Pancreas (tissue), 10 donors: ENCODE measurements at places on chromosomes 12 and 14. TPM values are rescaled to one million over a fixed set of nuclear protein-coding genes. Genes with fewer than 3 reads are reported as not detected.

- no peaks in the 10 kb centered on the region for H3K36me3 ChIP-seq
- peaks cover 1% of the 10 kb centered on the region for H3K4me1 ChIP-seq
- H3K4me3 ChIP-seq: peak within 1 kb of the TSS; percentile 33
- H3K27ac ChIP-seq: peak within 1 kb of the TSS; percentile 55
- H3K27me3 ChIP-seq: peaks cover 6% of the 10 kb centered on the region
- DNase-seq: no peak
Observed at GRCh38 chr14:32938719-32939253, at the start of gene NPAS3. TSS of gene NPAS3 (plus strand) at chr14:32938879.

- no peaks in the 10 kb centered on the region for H3K4me1 ChIP-seq
- no peak overlapping the region for H3K27ac ChIP-seq
- no peaks in the 10 kb centered on the region for H3K36me3 ChIP-seq
Observed at GRCh38 chr12:565589-566105, 97.6 kb downstream of the NINJ2 start.

DNA sequence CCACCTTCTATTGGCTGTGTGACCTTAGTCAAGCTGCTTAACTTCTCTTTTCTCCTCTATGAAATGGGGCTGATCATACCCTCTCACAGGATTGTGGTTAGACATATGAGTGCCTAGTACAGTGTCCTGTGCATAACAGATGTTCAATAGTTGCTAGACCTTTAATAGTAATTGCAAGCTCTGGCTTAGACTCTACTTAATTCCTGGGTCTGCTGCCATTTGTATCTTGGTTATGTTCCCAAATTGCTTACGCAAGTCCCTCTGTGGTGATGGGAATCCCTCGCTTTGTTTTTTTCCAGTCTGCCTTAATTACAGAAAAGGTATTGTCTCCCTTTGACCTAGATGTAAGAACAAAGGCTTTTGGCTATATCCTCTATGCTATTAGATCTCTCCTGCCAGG lies 15.1 kb downstream of the SUDS3 start:
- DNase-seq: no peak
- no peak overlapping the region for H3K4me3 ChIP-seq
- H3K4me1 ChIP-seq: no peaks in the 10 kb centered on the region
- no peaks in the 10 kb centered on the region for H3K27me3 ChIP-seq
- H3K27ac ChIP-seq: no peak overlapping the region
- no peaks in the 10 kb centered on the region for H3K36me3 ChIP-seq

DNA sequence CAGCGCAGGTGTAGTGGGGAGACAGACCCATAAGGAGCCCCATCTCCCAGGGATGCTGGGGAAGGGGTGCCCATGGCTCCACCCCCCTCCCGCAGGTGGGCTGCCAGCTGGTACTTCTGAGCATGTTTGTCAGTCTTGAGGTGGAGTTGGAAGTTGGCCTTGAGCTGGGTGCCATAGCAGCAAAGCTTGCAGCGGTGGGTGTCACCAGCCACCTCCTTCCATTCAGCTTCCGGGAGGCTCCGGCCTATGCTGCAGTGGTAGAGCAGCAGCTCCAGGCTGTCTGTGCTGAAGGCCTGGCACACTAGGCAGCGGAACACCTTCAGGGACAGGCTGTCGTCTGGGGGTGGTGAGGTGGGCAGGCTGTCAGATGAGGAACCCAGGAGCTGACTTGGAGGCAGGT lies 18.9 kb downstream of the ZFHX2 start:
- H3K36me3 ChIP-seq: no peaks in the 10 kb centered on the region
- no peak overlapping the region for H3K27ac ChIP-seq
- H3K27me3 ChIP-seq: no peaks in the 10 kb centered on the region
- DNase-seq: no peak
- H3K4me3 ChIP-seq: no peak overlapping the region
- H3K4me1 ChIP-seq: no peaks in the 10 kb centered on the region

GRCh38 chr14:88479574-88479987 lies 75.2 kb downstream of the PTPN21 start:
- no peak for DNase-seq
- no peaks in the 10 kb centered on the region for H3K27me3 ChIP-seq
- H3K4me1 ChIP-seq: no peaks in the 10 kb centered on the region

DNA sequence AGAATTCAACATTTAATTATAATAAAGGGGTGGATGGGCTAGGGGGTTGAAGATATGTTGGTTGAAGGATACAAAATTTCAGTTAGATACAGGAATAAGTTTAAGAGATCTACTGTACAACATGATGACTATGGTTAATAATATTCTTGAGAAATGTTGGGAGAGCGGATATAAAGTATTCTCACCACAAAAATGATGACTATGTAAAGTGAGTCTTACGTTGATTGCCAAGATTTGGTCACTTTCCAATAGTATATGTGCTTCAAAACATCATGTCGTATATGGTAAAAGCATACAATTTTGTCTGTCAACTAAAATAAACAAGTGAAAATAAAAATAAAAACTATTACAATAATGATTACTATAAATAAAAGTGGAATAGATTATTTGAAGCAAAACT lies 802.0 kb downstream of the C12orf50 start:
- H3K27me3 ChIP-seq: no peaks in the 10 kb centered on the region
- no peak overlapping the region for H3K27ac ChIP-seq
- no peaks in the 10 kb centered on the region for H3K4me1 ChIP-seq
- H3K36me3 ChIP-seq: no peaks in the 10 kb centered on the region
- no peak overlapping the region for H3K4me3 ChIP-seq

GRCh38 chr12:8844665-8845064 lies 22.2 kb downstream of the A2ML1 start:
- H3K27me3 ChIP-seq: no peaks in the 10 kb centered on the region
- H3K4me1 ChIP-seq: no peaks in the 10 kb centered on the region
- DNase-seq: peak; percentile 79
- H3K27ac ChIP-seq: no peak overlapping the region
- no peaks in the 10 kb centered on the region for H3K36me3 ChIP-seq

DNA sequence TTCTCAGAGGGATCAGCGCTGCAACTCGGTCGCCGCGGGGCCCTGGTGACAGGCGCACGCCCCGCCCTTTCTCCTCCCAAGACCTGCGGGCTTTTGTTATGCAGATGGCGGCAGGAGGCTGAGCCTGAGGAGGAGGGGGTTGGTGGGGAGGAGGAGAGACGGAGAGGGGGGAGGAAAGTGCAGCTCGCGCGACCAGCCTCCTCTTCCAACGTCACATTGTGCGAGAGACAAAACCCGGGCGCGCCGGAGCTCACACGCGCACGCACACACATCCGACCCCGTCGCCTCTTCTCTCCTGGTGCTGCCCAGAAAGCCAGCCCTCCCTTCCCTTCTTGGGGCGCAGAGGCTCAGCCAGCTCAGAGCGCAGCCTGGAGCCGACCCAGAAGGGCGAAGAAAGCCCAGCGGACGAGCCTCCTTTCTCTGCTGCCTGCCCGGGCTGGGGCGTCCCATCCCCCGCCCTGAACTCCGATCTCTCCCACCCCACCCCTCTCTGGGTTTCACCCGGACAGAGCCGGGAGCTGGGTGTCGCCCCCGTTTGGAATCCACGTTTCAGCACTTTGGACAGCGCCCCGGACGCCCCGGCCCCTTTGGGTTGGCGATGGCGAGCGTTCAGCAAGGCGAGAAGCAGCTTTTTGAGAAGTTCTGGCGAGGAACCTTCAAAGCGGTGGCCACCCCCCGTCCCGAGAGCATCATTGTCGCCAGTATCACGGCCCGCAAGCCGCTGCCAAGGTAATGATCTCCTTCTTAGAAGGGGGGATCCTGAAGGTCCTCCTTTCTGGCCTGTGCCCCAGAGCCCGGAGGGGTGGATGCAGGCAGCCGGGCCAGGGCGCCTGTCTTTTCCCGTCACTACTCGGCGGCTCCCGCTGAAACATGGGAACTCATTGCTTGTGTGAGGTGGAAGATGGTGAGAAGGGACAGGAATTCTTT lies at the start of gene SRRM4:
Gene SRRM4, plus strand, starts transcription at position 257 of the 927 bp plus-strand sequence. Its CDS starts 342 bp downstream, at position 599.
- no peaks in the 10 kb centered on the region for H3K36me3 ChIP-seq
- H3K4me3 ChIP-seq: no peak within 1 kb of the TSS
- no peak within 1 kb of the TSS for H3K27ac ChIP-seq

DNA sequence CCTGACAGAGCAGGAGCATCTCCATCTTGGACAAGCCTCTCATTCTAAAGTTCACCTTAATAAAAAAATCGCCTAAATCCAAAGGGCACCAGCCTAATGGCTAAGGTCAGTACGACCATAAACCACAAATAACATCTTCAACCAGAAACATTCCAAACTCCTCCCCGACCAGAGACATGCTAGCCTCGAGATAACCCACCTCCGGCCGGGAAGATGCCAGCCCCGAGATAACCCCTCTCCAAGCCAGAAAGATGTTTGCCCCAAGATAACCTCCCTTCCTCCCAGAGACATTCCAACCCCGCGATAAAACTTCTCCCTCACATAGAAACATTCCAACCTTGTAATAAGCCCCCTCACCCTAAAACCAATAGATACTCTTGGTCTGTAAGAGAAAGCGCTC lies 86.8 kb upstream of the PKP2 start:
- no peak overlapping the region for H3K27ac ChIP-seq
- no peak for DNase-seq
- H3K4me3 ChIP-seq: no peak overlapping the region
- no peaks in the 10 kb centered on the region for H3K27me3 ChIP-seq

GRCh38 chr14:103026988-103027387 lies 30.4 kb downstream of the CDC42BPB start:
- no peak for DNase-seq
- peaks cover 6% of the 10 kb centered on the region for H3K4me1 ChIP-seq
- no peaks in the 10 kb centered on the region for H3K36me3 ChIP-seq
- H3K27me3 ChIP-seq: no peaks in the 10 kb centered on the region

DNA sequence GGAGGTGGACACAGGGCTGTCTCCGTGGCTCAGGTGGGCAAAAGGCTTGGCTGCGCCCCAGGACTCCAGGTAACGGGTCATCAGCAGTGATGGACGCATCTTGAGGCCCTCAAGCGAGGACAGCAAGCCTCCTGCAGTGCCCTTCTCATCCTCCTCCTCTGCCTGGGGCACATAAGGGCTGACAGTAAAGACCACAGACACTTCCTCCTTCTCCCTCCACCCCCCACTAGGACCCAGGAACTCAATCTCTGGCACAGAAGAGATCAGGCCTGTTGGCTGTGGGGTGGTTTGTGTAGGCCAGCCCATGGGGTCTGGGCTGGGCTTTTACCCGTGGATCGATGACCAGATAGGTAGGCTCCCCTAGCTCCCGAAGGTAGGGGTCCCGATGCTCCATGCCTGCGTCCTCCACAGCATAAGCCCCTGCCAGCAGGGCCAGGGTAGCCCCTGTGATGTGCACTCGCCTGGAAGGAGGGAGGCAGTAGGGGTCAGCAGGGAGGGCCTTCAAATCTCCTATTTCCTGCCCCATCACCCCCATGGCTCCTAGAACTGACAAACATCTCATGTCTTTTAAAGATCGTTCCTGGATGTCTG lies 5.7 kb downstream of the ADCY4 start:
- no peak for DNase-seq
- peaks cover 12% of the 10 kb centered on the region for H3K4me1 ChIP-seq
- no peak overlapping the region for H3K4me3 ChIP-seq
- H3K27ac ChIP-seq: no peak overlapping the region

GRCh38 chr14:65469903-65470302 lies 57.4 kb downstream of the FUT8 start:
- H3K27me3 ChIP-seq: no peaks in the 10 kb centered on the region
- H3K36me3 ChIP-seq: no peaks in the 10 kb centered on the region
- DNase-seq: no peak
- H3K27ac ChIP-seq: no peak overlapping the region
- no peaks in the 10 kb centered on the region for H3K4me1 ChIP-seq

DNA sequence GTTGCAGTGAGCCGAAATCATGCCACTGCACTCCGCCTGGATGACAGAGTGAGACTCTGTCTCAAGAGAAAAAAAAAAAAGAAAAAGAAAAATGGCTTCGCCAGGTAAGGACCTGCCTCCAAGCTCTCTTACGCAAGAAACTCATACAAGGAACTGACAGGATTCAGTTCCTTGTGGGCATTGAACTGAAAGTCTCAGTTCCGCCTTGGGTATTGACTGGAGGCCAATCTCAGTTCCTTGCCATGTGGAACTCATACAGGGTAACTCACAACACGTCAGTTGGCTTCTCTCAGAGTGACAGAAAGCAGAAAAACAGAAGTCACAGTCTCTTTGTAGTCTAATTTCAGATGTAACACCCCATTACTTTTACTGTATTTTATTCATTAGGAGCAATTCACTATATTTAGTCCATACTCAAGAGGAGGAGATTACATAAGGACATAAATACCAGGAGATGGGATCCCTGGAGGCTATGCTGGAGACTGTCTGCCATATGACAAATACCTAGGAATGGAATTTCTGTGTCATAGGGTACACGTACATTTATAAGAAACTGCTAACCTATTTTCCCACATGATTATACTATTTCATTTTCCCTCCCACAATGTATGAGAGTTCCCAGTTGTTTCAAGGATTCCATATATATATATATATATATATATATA lies 11.4 kb upstream of the NOPCHAP1 start:
- no peaks in the 10 kb centered on the region for H3K27me3 ChIP-seq
- no peak for DNase-seq
- no peak overlapping the region for H3K4me3 ChIP-seq
- no peak overlapping the region for H3K27ac ChIP-seq
- no peaks in the 10 kb centered on the region for H3K4me1 ChIP-seq

VSIG10 gene
- 15.2 TPM for polyA plus RNA-seq

RERGL gene
- polyA plus RNA-seq: 3.3 TPM

NANOG gene
- polyA plus RNA-seq: 0.04 TPM

ZNF385A gene
- 3.6 TPM for polyA plus RNA-seq
